ENCODE measurements at places on chromosomes 6 and 20.

- DNase-seq: no peak
These were observed 207.9 kb downstream of the SAMD5 start for GRCh38 chr6:147716434-147716833.

- no peak for DNase-seq
These were observed 42.5 kb downstream of the PACSIN1 start for GRCh38 chr6:34508425-34508824.

DNA sequence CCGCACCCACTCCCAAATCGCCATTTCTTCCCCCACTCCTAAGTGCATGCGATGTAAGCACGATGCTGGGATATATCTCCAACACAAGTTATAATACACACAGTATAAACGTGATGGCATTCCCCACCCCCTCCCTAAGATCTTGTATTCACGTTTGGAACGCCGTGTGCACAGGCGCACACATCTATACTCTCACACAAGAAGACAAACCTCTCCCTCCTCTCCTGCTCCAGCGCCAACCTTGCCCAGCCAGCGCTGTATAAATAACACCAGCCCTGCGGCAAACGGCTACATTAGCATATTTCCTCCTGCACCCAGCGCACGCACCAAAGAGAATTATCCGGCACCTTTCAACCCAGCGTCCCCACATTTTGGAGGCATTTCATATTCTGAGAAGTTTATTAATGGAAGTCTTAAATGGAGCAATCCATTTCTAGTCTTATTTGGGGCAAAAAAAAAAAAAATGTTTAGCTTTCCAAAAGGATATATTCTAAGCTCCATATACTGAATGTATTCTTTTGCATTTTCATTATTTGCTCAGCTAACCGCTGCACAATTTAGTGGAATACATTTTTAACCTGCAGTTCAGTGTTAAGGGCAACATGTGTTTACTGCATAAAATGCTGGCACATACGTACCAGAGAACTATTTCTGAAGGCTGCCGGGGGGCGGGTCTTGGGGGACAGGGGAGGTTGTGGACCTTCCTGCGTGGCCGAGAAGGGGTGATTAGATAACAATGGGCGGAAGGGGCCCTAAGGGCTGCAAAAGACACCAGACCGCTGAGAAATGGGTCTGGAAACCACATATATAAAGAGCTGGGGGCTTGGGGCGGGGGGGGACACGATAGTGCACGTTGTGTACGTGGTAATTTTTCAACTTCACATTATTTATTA lies 1.1 kb upstream of the SLC22A23 start:
- DNase-seq: peak; percentile 56

- DNase-seq: no peak
These were observed 126.5 kb downstream of the WDR27 start for GRCh38 chr6:169575365-169575764.

DNA sequence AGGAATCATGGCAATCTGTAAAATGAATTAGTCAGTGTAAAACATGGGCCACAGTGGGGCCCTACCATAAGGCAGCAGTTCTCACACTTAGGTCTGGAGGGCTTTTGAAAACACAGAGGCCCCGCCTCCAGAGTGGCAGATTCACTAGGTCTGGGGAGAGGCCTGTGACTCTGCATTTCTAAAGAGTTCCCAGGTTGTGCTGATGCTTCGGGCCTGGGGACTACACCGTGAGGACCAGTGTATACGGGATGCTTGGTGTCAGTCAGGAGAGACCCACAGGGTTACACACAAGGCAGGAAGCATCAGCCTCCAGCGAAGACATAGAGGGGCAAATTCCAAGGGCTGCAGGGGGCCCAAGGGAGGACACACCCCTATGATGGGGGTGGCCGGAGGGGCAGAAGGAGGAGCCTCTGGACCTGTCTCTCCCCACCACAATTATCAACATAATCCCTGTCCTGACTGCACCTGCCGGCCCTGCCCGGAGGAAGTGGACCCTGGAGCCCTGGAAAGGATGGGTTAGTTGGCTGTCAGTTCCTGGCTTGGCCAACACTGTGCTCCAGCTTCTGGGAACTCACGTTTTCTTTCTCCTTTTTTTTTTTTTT lies 46.7 kb downstream of the FGD2 start:
- peak; percentile 13 for DNase-seq

GRCh38 chr6:15358579-15359327 lies 112.9 kb downstream of the JARID2 start:
- DNase-seq: no peak

All from CD4-positive, alpha-beta T cell treated with Interleukin-17A for 4 hours (primary cell).